Karpas-422 (cell line): ENCODE measurements at places on chromosomes 1 and 21. TPM values are rescaled to one million over a fixed set of nuclear protein-coding genes. Genes with fewer than 3 reads are reported as not detected.

The BCAS2 gene
- total RNA-seq, result 45.7 and 46.2 TPM in 2 replicates

The CRP gene
- total RNA-seq, result not detected in 2 replicates

- DNase-seq, result peak; percentile 53
Observed at GRCh38 chr1:215181518-215181917, 99.0 kb downstream of the KCNK2 start.

The DMBX1 gene
- total RNA-seq, result not detected in 2 replicates

The RABGGTB gene
- 59.2 and 114 TPM in 2 replicates for total RNA-seq

- no peak for DNase-seq
Observed at GRCh38 chr1:91589437-91589836, 88.8 kb downstream of the CDC7 start.

- DNase-seq, result no peak
Observed at GRCh38 chr1:15146142-15146680, 7.3 kb upstream of the TMEM51 start.

The TCHHL1 gene
- not detected in 2 replicates for total RNA-seq
